MM.1S (cell line): ENCODE measurements at places on chromosomes 5 and 9.
A peak's percentile ranks its signal among the peaks of the same experiment; 100 is the strongest.

GRCh38 chr5:4197151-4197550 is 601.5 kb downstream of the IRX1 start:
- peak; percentile 13 for DNase-seq

GRCh38 chr9:18542837-18543405 is 69.0 kb downstream of the ADAMTSL1 start:
- no peak for DNase-seq

GRCh38 chr5:154849791-154850201 is 607 bp downstream of the FAXDC2 start:
- no peak for DNase-seq

- DNase-seq, result no peak
Observed at GRCh38 chr5:537098-537497, 12.8 kb upstream of the SLC9A3 start.

GRCh38 chr5:36041537-36041845 is 25.2 kb downstream of the UGT3A2 start:
- DNase-seq, result no peak
